Epithelial cell of alveolus of lung (primary cell): ENCODE measurements at places on chromosomes 7 and 10. TPM values are rescaled to one million over a fixed set of nuclear protein-coding genes. Genes with fewer than 3 reads are reported as not detected.

Gene CYP26C1
- 0.13 TPM in 1 of 2 replicates, not detected in the other for total RNA-seq

Gene STEAP1B
- 4.4 and 9.4 TPM in 2 replicates for total RNA-seq

Gene GRIFIN
- total RNA-seq, result not detected in 2 replicates

Gene UBE2H
- total RNA-seq, result 40.3 and 75.7 TPM in 2 replicates

Gene TSPAN12
- total RNA-seq, result 2.2 and 27.5 TPM in 2 replicates

Gene CLIP2
- 35.5 and 36.1 TPM in 2 replicates for total RNA-seq

Gene HOXA2
- total RNA-seq, result 2.8 and 3.3 TPM in 2 replicates

Gene BCL7B
- 42.0 and 45.7 TPM in 2 replicates for total RNA-seq

Gene IGF2BP3
- total RNA-seq, result 22.2 and 44.3 TPM in 2 replicates

Gene ASB4
- not detected in 2 replicates for total RNA-seq

Gene THNSL1
- total RNA-seq, result 1.1 and 2.3 TPM in 2 replicates

Gene GIMAP8
- total RNA-seq, result under 0.01 and 0.39 TPM in 2 replicates

Gene CRHR2
- total RNA-seq, result not detected in 2 replicates

Gene PDGFA
- 1.5 and 23.4 TPM in 2 replicates for total RNA-seq

Gene SDK1
- total RNA-seq, result 4.9 and 8.3 TPM in 2 replicates

Gene PNLIPRP2
- not detected in 2 replicates for total RNA-seq

Gene TMEM130
- total RNA-seq, result 0.16 and 1.9 TPM in 2 replicates

Gene COL17A1
- 1.0 and 7.5 TPM in 2 replicates for total RNA-seq

Gene CALML5
- total RNA-seq, result not detected in 2 replicates

Gene AGR2
- 5.2 TPM in 1 of 2 replicates, not detected in the other for total RNA-seq
